ENCODE measurements at places on chromosomes 6 and 20.

- no peak for DNase-seq
These were observed 230.8 kb upstream of the CEP162 start for GRCh38 chr6:84458271-84458670.

GRCh38 chr6:116463301-116463700, 2.1 kb downstream of the CALHM6 start:
- DNase-seq = no peak

- peak; percentile 80 for DNase-seq
These were observed 229.9 kb upstream of the GRIK2 start for GRCh38 chr6:101163611-101164010.

DNA sequence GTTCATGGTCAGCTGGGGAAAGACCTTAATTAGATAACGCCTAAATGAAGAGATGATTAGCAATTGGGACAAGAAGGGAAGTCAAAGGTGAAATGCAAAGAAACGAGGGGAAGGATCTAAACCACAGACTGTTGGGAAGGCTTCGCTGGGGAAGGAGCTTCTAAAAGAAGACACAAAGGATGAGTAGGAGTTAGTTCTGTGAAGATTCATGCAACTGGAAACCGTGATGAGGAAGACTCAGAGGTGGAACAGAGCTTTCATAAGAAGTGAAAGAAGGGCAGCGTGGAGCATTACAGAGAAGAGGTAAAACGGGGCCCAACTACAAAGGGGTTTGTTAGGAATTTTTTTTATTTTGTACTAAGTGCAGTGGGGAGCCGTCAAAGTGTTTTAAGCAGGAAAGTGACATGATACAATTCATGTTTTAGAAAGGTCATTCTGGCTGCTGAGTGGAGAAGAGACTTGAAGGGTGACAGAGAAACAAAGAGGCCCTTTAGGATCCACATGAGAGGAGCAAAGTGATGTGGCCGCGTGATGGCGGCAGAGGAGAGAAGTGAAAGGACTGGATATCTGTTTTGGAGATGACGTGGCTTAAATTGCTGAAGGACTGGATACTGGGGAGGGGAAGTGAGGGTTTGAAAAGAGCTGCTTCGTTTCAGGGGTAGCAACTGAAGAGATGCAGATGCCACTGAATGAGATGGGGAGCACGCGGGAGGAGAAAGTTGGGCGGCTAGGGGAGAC, 33.6 kb downstream of the TTI1 start:
- DNase-seq = no peak

DNA sequence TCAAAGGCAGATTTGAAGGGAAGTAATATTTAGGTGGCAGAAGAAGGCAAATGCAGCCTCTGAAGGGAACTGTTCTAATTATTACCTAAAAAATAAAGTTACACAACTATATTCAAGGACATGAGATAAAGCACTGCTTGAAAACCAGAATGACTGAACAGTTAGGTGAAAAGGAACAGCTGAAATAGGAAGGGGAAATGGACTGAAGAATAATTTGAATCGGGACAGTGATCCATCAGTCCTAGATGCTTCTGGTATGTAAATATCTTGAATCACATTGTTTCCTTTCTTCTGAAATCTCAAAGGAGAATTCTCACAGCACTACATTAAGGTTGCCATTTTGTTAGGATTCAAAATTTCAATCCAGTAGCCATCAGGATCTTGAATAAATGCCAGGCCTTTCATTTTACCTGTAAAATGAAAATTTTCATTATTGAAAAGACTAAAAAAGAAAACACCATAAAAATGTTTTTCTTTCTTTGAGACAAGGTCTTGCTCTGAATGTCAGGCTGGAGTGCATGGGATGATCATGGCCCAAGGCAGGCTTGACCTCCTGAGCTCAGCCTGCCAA, 25.9 kb downstream of the GLO1 start:
- DNase-seq = no peak

Measured in DMS53 (cell line).